EH (cell line): ENCODE measurements at places on chromosomes 6 and 20.

DNA sequence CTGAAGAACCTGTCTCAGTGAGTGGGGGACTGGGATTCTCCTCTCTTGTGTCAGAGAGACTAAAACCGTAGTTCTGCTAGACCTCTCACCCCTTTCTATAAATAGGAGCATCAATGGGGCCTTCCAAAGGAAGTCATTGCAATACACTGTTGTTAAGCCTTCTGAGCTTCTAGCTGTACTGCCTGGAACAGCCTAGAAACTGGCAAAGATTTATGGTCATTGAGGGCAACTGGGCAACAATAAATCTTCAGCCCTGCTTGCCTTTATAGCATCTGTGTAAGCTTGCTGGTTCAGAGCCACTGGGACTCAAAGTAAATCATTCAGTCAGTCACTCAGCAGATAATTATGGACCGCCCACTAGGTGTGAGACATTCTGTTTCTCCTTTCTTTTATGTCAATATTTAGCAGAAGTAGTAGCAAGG is 53.2 kb downstream of the PPP1R14C start:
- no peak for DNase-seq

GRCh38 chr20:41172296-41173140 is 35.2 kb downstream of the PLCG1 start:
- no peak for DNase-seq

GRCh38 chr6:33815854-33816253 is 12.1 kb upstream of the MLN start:
- DNase-seq = peak; percentile 46

- DNase-seq = peak; percentile 89
These were observed 185.8 kb upstream of the PRDM1 start for GRCh38 chr6:105900125-105900937.

GRCh38 chr6:37607944-37608343 is 89.7 kb downstream of the MDGA1 start:
- peak; percentile 54 for DNase-seq

- peak; percentile 98 for DNase-seq
These were observed 53.4 kb downstream of the TRAF3IP2 start for GRCh38 chr6:111552241-111552744.

- DNase-seq = no peak
These were observed 239.2 kb upstream of the QKI start for GRCh38 chr6:163175301-163175700.

DNA sequence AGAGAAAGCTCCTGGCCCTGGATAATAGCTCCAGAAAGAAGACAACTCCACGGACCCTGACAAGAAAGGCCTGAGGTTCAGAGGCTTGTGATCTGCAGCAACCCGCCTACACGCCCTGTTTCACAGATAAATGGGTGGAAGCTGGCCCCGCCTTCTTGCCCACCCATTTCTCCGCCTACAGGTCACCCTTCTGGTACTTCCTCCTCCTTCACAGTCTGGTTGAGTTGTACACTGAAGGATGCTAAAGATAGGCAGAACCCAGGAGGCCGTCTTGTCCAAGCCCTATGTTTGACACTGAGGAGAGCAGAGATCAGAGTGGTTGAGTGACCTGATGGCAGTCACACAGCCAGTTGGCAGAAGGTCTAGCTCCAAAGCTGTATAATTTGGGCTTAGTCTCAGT is 34.2 kb upstream of the MDGA1 start:
- no peak for DNase-seq

- DNase-seq = no peak
These were observed 29.8 kb downstream of the SYCP2 start for GRCh38 chr20:59903621-59904020.

DNA sequence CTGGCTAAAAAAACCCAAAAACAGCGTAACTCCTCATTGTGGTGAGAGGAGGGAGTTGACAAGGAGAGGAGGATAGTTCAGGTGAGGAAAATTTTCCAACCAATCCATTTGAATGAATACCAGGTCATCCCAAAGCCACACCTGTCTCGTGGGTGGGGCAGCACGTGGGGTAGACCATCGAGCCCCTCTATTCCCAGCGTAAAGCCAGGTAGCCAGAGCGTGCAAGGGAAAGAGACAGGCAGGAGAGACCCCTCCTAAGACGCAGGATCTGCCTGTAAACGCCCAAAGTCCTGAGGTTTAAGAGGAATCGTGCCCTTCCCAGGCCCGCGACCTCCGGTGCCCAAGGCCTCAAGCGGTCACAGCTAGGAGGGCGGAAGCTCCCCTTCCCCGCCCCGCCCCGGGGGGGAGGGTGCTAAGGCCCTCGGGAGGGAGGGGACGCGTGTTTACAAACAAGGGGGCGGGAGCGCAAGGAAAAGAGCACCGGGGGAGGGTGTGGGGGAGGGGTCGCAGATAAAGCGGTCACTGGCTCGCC is 712 bp downstream of the RXRB start:
- peak; percentile 68 for DNase-seq

DNA sequence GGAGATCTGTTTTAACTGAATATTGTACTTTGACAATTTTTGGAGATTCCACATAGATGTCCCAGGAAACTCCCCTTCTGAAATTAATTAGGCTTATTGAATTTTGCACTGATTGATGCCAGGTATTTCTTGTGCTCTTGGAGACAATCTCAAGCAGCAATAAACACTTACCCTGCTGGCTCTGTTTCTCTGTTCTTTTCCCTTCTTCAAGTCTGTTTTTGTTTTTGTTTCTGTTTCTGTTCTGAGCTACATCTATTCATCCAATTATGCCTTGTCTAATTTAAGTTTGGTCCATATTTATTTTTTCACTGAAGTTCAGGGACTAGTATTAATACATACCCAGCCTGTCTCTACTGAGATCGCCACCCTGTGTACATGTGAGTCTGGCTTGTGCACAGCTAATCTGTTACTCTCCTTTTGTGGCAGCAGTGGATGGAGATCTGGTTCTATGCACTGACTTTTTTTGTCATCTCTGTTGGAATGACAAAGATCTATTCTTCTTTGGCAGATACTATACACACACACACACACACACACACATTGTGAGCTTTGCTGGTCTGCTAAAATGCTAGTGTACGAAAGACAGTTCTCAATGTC is 51.9 kb downstream of the IL22RA2 start:
- no peak for DNase-seq

GRCh38 chr6:166673309-166673708 is 46.3 kb upstream of the RPS6KA2 start:
- DNase-seq = no peak

- no peak for DNase-seq
These were observed 70.8 kb downstream of the CCDC170 start for GRCh38 chr6:151564654-151565053.

GRCh38 chr6:137115658-137116057 is 57.8 kb downstream of the IL22RA2 start:
- no peak for DNase-seq

GRCh38 chr6:40997234-40997957 is 41.6 kb downstream of the UNC5CL start:
- peak; percentile 73 for DNase-seq

DNA sequence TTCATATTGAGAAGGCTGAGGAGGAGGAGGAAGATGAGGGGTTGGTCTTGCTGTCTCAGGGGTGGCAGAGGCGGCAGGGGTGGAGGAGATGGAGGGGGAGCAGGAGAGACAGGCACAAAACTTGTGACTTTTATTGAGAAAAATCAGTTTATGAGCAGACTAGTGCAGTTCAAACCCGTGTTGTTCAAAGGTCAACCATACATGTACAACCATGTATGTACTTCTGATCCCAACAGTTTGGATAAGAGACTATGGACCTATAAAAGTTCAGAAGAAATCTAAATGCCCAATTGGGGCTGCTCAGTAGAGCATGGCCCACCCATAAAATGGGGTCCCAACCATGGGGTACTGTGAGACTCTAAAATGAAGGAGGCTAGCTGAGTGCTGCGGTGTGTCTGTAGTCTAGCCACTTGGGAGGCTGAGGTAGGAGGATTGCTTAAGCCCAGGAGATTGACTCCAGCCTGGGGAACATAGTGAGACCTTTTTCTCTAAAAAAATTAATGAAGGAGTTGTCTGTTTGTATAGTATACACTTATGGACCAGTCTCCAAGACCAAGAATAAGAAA is 7.6 kb upstream of the SLC22A7 start:
- DNase-seq = no peak

DNA sequence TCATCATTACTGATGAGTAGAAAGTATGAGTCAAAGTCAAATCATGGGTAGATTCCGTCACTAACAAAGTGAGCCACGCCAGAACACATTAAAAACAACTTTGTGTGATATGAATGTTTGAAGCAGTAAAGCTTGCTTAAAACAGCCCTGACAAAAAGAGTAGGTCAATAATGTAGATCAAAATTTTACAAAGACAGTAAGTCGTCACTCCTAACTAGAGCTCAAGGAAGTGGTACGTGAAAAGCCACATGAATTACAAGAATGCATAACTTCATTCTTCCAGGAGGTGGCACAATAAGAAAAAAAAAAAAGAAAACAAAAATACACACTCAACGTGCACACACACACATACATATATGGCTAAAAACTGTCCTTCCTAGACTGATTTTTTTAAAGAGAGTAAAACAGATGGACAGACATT is 69.9 kb downstream of the HACE1 start:
- DNase-seq = peak; percentile 84

DNA sequence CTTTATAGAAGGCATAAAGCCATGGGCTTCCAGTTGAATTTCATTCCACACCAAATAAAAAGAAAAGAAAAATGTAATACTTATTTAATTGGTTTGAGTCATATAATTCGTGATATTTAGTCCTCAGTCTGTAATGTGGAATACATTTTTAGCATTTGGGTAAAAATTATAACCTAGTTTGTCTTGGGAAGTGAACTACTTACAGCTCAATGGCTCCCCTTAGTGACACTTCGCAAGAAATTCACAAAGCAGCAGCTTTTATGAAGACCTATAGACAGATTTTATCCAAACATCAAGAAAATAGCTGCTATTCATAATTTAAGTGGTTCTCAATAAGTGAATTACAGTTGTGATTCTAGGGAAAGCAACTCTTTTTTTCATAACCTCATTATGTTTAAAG is 72.1 kb downstream of the RSPO3 start:
- peak; percentile 56 for DNase-seq

DNA sequence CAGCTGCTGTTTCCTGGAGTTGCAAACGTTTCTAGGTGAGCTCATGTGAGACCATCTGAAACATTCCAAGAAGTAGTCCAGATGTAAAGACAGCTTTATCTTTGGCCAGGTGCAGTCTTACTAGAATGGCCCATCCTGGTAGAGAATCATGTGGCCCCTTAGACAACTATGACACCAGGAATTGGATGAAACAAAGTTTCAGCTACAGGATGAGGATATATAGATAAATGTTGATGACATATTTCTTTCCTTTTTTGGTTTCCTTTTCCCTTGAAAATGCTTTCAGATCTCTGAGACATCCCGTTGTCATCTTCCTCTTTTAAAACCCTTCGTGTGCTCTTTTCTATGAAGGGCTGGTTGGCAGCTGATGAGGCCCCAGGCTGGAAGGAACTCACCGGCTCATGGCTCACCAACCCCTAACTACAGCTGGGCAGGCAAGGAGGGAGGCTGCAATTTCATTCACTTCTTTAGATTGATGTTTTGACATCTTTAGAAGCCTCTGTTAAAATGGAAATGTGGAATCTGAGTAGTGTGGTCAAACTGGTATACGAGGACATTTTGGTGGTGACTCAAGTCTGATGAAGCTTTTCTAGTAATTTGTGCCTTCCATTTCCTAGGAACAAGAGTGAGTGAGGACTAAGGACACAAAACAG is 167.9 kb upstream of the TNFAIP3 start:
- peak; percentile 67 for DNase-seq

DNA sequence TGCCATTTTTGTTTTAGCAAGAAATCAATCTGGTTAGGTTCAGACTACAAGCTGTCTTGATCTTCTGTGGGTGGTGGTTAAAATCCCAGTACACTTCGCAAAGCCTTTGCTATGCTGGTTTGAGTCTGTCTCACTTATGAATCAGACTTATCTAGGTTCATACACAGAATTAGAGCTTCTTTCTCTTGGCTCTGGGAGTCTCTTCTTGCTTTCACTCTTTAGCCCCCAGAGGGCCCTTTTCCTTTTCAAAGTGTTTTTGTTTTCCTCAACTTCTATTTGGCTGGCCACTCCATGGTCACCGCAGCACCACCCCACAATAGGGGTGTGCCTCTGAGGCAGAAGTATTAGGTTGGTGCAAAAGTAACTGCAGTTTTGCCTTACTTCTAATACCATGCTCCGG is 21.3 kb downstream of the ECI2 start:
- no peak for DNase-seq

GRCh38 chr20:6993011-6993410 is 225.5 kb downstream of the BMP2 start:
- DNase-seq = no peak
